Activated CD8-positive, alpha-beta T cell treated with anti-CD3 and anti-CD28 coated beads for 36 hours (primary cell): ENCODE measurements at places on chromosomes 16 and 17. TPM values are rescaled to one million over a fixed set of nuclear protein-coding genes. Genes with fewer than 3 reads are reported as not detected.

Gene MYCBPAP
- total RNA-seq = 6.9 TPM

Gene KNOP1
- 28.6 TPM for total RNA-seq

Gene SEPTIN1
- 163 TPM for total RNA-seq

Gene CEMP1
- total RNA-seq = not detected

Gene MRPL58
- total RNA-seq = 53.6 TPM

Gene PLEKHH3
- 0.65 TPM for total RNA-seq

Gene OR1D2
- not detected for total RNA-seq

Gene TOX3
- not detected for total RNA-seq
